GM23338 (cell line): ENCODE measurements at places on chromosomes 5 and 9.

- no peak for DNase-seq
These were observed 106.0 kb downstream of the CD180 start for GRCh38 chr5:67090593-67090992.

GRCh38 chr5:42387563-42387962, 35.7 kb upstream of the GHR start:
- DNase-seq, result no peak

DNA sequence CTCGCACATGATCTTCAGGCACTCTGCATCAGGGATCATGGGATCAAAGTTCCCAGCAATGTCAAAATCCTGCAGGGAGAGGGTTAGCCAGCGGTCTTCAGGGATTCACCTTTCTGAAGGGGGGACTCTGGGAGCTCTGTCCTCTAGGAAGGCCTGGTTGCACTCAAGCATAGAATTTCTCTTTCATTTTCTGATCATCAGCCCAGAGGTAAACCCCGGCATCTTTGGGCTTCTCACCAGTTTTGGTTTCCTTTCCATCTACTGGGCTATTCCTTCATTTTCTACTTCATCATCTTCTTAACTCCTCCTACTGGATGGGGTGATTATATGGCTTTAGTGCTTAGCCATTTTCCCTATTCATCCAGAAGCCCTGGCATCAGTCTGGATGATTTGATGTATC, 4.6 kb upstream of the DND1 start:
- DNase-seq, result no peak

- DNase-seq, result no peak
These were observed 135.9 kb downstream of the ZSWIM6 start for GRCh38 chr5:61467766-61468482.

DNA sequence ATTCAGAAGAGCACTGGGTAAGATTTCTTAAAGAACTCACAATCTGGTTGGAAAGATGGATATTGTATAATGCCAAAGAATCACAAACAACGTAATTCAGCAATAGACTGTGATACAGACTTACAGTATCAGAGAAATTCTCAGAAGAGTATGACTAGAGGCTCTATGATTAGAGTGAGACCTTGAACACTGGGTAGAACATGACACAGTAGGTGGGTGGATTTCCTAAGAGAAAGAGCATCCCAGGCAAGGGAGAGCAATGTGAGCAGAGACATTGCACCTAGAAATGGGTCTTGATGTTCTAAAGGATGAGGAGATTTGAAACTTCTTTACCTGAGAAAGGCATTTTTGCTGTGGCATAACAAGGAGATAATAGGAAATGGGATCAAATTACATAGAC, 27.3 kb upstream of the CAST start:
- peak; percentile 16 for DNase-seq

GRCh38 chr5:155147222-155147621, 133.7 kb downstream of the KIF4B start:
- DNase-seq, result no peak

DNA sequence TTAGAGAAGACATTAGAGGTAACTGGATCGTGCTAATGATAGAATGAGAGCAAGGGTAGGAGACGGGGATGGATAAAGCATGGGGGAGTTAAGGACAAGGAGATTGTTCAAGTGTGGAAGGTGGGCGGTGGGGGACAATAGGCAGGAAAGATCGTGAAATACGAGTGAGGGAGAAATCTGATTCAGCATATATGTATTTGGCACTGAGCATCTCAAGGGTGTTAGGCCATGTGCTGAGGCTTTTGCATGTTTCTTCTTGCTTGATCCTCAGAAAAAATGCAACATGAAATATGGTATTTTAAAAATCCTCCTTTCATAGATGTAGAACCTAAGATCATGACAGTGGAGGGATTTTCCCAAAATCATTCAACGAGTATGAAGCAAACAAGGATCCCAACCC, 240.5 kb downstream of the PAPPA start:
- DNase-seq, result no peak

GRCh38 chr5:89712134-89712700, 697.3 kb downstream of the CETN3 start:
- DNase-seq, result no peak

DNA sequence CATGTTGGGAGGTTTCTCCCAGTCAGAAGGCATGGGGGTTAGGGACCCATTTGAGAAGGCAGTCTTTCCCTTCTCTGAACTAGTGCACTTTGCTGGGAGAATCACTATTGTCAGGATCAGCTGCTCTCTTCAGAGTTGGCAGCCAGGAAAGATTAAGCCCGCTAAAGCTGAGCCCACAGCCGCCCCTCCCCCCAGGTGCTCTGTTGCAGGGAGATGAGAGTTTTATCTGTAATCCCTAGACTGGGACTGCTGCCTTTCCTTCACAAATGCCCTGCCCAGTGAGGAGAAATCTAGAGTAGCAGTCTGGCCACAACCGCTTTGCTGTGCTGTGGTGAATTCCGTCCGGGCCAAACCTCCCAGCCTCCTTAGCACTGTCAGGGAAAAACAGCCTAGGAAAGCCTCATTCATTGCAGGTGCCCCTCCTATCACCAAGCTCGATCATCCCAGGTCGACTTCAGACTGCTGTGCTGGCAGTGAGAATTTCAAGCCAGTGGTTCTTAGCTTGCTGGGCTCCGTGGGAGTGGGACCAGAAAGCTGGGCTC, 69.8 kb downstream of the CNTLN start:
- DNase-seq, result peak; percentile 48

DNA sequence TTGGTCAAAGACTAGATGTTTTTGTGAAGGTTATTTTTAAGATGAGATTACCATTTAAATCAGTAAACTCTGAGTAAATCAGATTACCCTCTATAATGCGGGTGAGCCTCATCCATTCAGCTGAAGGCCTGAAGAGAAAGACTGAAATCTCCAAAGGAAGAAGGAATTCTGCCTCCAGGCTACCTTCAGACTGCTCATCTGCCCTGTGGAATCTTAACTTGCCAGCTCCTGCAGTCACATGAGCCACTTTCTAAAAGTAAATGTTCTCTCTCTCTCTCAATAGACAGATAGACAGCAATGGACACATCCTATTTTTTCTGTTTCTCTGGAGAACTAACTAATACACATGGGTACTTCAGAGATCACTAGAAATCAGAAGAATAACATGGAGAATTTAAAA, 182.8 kb downstream of the CFAP90 start:
- DNase-seq, result no peak

- no peak for DNase-seq
These were observed 185.8 kb downstream of the CDK5RAP2 start for GRCh38 chr9:120394058-120394669.

DNA sequence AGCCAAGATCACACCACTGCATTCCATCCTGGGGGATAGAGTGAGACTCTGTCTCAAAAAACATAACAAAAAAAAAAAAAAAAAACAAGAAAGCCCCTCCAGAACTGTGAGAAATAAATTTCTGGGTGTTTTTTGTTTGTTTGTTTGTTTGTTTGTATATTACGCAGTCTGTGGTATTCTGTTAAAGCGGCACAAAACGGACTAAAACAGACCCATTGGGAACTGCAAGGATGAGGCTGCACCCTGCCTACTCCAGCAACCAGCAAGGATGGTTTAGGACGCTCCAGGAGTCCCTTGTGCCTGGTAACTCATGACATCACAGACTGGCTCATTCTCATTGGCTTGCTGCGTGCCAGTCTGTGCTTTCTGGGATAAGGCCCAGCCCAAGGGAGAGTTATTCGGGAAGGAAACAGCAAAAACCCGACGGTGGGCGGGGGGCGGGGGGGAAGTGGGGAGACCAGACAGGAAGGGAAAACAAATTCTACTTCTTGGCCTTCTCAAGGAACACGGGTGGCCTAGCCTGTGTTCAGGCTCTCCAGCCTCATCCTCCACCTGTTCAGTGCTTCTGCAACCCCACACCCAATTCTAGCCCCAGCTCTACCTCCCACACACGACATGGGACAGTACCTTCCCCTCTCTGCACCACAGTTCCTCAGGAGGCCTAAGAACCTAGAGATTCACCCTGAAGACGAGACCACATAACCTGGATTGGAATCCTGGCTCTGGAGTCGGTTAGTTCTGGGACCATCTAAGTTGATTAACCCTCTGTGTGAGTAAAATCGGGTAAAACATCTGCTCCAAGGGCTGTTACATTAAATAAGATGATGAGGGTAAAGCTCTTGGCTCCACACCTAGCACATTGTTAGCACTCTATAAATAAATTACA, 2.8 kb downstream of the CD74 start:
- DNase-seq, result peak; percentile 95

GRCh38 chr9:136107953-136108647, 10.6 kb downstream of the TMEM250 start:
- no peak for DNase-seq

DNA sequence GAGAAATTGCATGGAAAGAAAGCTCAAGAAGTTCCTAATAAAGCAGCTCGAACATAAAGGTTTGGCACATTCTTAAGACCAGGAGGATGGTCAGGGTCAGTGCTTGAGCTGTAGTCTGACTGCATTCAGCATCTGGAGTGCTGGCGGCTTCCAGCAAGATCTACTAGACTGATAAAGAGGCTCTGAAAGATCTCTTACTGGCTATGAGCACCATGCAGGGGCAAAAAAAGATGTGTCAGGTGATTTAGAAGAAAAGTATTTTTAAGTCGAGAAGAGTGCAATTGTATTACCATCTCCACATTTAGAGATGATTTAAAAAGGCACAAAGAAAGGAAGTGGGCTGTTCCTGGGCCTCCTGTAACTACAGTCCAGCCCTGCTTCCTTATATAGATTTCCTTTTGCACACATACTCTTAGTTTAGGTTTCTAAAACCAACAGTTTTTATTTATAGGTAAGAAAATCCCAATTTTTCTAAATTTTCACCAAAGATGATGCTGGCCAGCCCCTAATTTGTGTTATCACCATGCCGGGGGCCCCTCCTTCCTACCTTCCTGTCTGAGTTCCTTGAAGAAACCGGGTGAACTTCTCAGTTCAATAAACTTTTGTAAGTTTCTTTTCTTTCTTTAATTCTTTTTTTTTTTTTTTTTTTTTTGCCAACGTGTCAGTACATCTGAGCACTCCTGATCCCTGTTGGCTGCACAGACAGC, 65.9 kb upstream of the PLPP1 start:
- DNase-seq, result no peak

- DNase-seq, result no peak
These were observed 21.7 kb downstream of the ANKRD55 start for GRCh38 chr5:56211298-56211865.

- peak; percentile 10 for DNase-seq
These were observed 1504.6 kb upstream of the WWC1 start for GRCh38 chr5:166786889-166787288.

DNA sequence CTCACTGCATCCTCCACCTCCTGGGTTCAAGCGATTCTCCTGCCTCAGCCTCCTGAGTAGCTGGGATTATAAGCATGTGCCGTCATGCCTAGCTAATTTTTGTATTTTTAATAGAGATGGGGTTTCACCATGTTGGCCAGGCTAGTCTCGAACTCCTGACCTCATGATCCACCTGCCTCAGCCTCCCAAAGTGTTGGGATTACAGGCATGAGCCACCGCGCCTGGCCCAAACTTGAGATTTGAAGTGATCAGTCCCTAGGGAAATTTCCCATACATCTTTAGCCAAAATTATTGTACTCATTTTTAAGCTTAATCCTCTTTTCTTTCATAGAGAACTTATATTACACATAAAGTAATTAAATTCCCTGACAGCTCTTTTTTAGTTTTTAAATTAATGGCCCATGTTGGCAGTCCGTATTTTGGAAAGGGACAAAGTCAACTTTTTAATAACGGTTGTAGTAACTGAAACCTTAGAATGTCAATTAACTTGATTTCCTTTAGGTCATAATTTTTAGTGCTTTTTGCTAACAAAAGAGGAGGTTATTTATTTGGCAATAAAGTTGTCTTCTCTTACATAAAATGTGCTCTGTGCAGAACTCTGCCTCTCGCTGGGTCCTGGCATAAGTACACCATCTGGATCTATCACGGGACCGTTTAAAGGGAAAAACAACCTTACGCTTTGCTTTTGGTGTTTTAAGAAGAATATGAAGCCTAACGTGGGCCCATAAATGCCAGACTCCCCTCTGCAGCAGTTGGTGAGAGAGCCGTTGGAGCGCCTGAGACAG, 142.3 kb upstream of the OTULINL start:
- DNase-seq, result no peak

GRCh38 chr9:126084008-126084407, 242.6 kb upstream of the MVB12B start:
- DNase-seq, result no peak

GRCh38 chr9:105157171-105157583, 87.3 kb upstream of the SLC44A1 start:
- DNase-seq, result peak; percentile 65

- DNase-seq, result no peak
These were observed 21.2 kb upstream of the ARL14EPL start for GRCh38 chr5:116011046-116011445.

DNA sequence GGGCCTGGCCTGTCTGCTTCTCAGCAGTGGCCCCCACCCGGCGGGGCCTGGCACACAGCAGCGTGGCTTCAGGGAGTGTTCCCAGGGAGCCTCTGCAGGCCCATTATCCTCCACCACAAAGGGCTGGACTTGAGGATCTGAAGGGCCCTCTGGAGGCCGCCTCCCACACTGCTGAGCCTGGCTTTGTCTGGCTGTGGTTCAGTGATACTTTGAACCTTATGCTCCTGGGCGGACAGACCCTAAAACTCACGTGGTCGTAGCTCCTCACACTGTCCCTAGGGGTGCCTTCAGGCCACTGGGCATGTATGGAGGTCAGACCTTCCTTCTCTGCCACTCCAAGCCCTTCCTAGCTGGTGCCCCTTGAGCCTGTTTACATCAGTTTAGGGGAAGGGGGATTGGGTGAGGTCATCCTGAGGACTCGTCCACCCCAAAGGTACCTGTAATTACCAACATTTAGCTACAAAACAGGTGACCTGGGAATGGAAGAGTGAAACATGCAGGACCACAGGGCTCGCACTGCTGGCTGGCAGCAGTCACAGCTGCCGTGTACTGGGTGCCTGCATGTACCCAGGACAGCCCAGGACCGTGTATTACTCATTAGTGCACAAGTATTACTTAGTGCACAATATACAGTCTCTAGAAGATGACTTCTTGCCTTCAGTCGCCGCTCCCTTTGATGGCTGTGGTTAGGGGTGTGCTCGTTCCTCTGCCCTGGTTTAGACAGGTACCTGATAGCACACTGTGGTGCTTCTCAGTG, 8.5 kb downstream of the GRHPR start:
- DNase-seq, result peak; percentile 61

- no peak for DNase-seq
These were observed 44.5 kb downstream of the CAMSAP1 start for GRCh38 chr9:135862809-135863208.

DNA sequence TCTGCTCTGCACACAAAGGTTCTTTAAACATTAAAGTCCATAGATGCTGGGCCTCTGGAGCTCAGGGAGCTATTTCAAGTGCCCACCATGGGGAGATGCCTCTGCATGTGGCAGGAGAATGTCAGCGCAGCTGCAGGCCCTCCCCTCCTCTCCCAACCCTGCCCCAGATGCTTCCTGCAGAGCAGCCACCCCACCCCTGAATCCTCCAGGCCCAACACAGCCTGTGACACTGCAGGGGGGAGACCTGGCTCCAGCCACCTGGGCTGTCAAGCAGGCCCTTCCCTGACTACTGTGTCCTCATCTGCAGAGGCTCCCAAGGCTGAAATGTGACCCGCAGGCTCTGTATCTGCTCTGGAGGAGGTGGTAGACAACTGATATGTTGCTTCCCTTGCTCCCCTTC, 213.9 kb downstream of the GABBR2 start:
- no peak for DNase-seq

- peak; percentile 69 for DNase-seq
These were observed 491 bp upstream of the CTSL start for GRCh38 chr9:87725356-87725899.

GRCh38 chr5:40217553-40217952, 462.2 kb upstream of the PTGER4 start:
- no peak for DNase-seq
